ENCODE measurements at places on chromosomes 11 and 22. TPM values are rescaled to one million over a fixed set of nuclear protein-coding genes. Genes with fewer than 3 reads are reported as not detected.

DNA sequence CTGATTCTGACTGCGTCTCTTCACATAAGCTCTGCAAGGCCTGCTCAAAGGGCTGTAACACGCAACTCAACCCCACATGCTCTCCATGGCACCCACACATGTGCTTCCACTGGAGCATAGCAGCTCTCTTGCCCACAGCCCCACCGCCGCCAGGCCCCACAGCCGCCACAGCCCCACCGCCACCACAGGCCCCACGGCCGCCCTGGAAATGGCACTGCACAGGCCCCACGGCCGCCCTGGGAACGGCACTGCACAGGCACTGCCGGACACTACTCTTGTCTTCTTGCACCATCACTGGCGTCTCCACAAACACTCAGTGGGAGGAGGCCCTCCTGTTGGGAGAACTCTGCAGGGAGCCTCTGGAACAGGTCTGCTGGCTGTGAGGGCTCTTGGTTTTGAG is 8.6 kb downstream of the MOB2 start:
- peaks cover 46% of the 10 kb centered on the region for H3K4me1 ChIP-seq
- DNase-seq = no peak
- H3K27ac ChIP-seq = no peak overlapping the region

GRCh38 chr11:71078482-71078881 is 173.9 kb downstream of the SHANK2 start:
- H3K36me3 ChIP-seq = no peaks in the 10 kb centered on the region
- H3K27ac ChIP-seq = no peak overlapping the region
- no peak overlapping the region for H3K4me3 ChIP-seq

DNA sequence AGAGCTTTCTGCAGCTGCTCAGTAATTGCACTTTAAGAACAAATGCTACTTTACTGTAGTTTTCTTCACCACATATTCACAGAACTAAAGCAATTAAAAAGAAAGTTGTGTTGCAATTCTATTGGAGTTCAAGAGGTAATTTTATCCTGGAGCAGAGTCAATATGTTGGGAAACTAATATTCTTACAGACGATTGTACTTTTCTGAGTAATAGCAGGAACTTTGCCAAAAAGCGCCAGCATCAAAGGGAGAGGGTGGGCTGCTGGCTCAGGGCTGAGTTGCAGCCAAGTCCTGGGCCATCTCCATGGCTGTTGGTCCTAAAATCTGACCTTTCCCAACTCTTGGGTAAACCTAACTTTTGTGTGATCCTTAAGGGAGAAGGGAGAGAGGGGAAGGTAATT is 73.6 kb upstream of the MYO18B start:
- H3K4me3 ChIP-seq = no peak overlapping the region
- no peaks in the 10 kb centered on the region for H3K36me3 ChIP-seq
- H3K27ac ChIP-seq = no peak overlapping the region
- no peaks in the 10 kb centered on the region for H3K27me3 ChIP-seq
- H3K4me1 ChIP-seq = no peaks in the 10 kb centered on the region

DNA sequence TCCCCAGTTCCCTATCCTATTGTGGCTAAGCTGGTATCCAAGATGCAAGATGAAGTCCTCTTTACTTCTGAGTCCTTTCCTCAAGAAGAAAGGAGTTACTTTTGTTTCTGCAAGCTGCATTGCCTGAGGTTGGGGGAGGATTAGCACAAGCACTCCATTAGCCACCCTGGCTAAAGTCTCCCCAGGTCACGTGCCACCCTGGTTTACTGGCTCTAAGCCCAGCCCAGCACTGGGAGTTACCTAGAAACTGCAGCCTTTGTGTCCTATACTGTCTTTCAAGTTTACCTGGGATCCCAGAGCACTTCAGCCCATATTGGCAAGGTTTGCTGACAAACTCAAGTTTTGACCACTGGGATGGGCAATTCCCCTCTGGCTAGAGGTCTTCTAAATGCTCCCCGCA is 78.4 kb upstream of the DBX1 start:
- no peaks in the 10 kb centered on the region for H3K36me3 ChIP-seq
- no peaks in the 10 kb centered on the region for H3K4me1 ChIP-seq
- H3K27ac ChIP-seq = no peak overlapping the region

- H3K27ac ChIP-seq = peak overlapping the region; percentile 55
- H3K4me3 ChIP-seq = no peak overlapping the region
- no peaks in the 10 kb centered on the region for H3K36me3 ChIP-seq
- DNase-seq = no peak
Measured at GRCh38 chr22:33811208-33811607, 109.1 kb downstream of the LARGE1 start.

DNA sequence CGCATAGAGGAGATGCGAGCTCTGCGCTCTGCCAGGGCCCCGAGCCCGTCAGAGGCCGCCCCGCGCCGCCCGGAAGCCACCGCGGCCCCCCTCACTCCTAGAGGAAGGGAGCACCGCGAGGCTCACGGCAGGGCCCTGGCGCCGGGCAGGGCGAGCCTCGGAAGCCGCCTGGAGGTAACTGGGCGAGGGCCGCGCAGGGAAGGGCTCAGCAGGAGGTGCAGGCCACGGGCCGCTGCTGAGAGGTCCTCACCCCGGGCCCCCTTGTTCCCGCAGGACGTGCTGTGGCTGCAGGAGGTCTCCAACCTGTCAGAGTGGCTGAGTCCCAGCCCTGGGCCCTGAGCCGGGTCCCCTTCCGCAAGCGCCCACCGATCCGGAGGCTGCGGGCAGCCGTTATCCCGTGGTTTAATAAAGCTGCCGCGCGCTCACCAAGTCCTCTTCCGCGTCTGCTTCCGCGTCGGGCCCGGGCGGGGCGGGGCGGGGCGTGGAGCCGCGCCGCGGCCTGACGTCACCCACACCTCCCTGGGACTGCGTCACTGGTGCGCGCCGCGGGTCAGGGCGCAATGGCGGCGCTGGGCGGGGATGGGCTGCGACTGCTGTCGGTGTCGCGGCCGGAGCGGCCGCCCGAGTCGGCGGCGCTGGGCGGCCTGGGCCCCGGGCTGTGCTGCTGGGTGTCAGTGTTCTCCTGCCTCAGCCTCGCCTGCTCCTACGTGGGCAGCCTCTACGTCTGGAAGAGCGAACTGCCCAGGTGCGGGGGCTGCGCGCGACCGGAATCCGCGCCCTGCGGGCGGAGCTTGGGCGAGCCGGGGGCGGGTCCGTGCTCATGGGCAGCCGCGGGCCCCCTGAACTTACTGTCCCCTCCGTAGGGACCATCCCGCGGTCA is at the start of gene RCE1:
RCE1 (plus strand) TSS at position 546 of the 880 bp plus-strand sequence; CDS start at position 561, 15 bp downstream.
- H3K27me3 ChIP-seq = no peaks in the 10 kb centered on the region
- peaks cover 16% of the 10 kb centered on the region for H3K36me3 ChIP-seq
- peaks cover 28% of the 10 kb centered on the region for H3K4me1 ChIP-seq
- H3K4me3 ChIP-seq = peak within 1 kb of the TSS; percentile 90
- peak; percentile 59 for DNase-seq

DNA sequence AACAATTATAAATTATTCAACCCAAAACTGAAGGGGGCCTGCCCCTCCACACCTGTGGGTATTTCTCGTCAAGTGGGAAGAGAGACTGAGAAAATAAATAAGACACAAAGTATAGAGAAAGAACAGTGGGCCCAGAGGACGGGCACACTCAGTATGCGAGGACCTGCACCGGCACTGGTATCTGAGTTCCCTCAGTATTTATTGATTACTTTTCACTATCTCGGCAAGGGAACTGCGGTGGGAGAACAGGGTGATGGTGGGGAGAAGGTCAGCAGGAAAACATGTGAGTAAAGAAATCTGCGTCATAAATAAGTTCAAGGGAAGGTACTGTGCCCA is 3.2 kb downstream of the C11orf54 start:
- no peak for DNase-seq
- no peaks in the 10 kb centered on the region for H3K27me3 ChIP-seq
- no peaks in the 10 kb centered on the region for H3K36me3 ChIP-seq
- peak overlapping the region; percentile 62 for H3K4me3 ChIP-seq

- H3K4me1 ChIP-seq = peaks cover 37% of the 10 kb centered on the region
- no peaks in the 10 kb centered on the region for H3K27me3 ChIP-seq
- DNase-seq = no peak
- H3K36me3 ChIP-seq = no peaks in the 10 kb centered on the region
- no peak overlapping the region for H3K4me3 ChIP-seq
- H3K27ac ChIP-seq = peak overlapping the region; percentile 72
Measured at GRCh38 chr11:95157824-95158223, 68.2 kb downstream of the ENDOD1 start.

- H3K36me3 ChIP-seq = peaks cover 65% of the 10 kb centered on the region
- DNase-seq = no peak
- H3K27me3 ChIP-seq = no peaks in the 10 kb centered on the region
- H3K27ac ChIP-seq = no peak overlapping the region
- H3K4me3 ChIP-seq = no peak overlapping the region
Measured at GRCh38 chr11:118757876-118758399, 33.0 kb downstream of the DDX6 start.

GRCh38 chr11:109707411-109707810 is 285.4 kb downstream of the C11orf87 start:
- H3K36me3 ChIP-seq = no peaks in the 10 kb centered on the region
- H3K27ac ChIP-seq = no peak overlapping the region
- H3K4me3 ChIP-seq = no peak overlapping the region
- H3K4me1 ChIP-seq = no peaks in the 10 kb centered on the region
- H3K27me3 ChIP-seq = no peaks in the 10 kb centered on the region

DNA sequence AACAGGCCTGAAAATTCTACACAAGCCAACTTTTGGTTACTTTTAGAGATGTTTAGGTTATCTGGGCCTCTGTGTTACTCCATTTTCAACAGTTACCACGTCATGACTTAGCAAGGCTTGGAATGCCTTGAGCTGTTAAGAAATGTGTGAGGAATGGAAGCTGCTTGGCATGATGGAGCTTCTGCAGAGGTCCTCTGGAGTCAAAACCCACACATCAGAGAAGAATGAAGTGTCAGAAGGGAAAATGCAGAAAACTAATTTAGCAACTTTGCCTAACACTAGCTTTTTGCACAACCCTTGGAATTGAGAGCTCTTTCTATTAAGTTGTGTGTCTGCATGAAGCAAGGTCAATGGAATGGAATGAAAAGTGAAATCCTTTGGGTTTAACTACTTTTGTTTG is 27.4 kb downstream of the FAT3 start:
- no peak overlapping the region for H3K4me3 ChIP-seq
- H3K36me3 ChIP-seq = no peaks in the 10 kb centered on the region
- H3K4me1 ChIP-seq = peaks cover 8% of the 10 kb centered on the region

GRCh38 chr11:65773784-65774411 is 6.9 kb downstream of the AP5B1 start:
- no peak for DNase-seq
- H3K4me1 ChIP-seq = peaks cover 3% of the 10 kb centered on the region
- H3K36me3 ChIP-seq = peaks cover 20% of the 10 kb centered on the region
- no peak overlapping the region for H3K4me3 ChIP-seq

DNA sequence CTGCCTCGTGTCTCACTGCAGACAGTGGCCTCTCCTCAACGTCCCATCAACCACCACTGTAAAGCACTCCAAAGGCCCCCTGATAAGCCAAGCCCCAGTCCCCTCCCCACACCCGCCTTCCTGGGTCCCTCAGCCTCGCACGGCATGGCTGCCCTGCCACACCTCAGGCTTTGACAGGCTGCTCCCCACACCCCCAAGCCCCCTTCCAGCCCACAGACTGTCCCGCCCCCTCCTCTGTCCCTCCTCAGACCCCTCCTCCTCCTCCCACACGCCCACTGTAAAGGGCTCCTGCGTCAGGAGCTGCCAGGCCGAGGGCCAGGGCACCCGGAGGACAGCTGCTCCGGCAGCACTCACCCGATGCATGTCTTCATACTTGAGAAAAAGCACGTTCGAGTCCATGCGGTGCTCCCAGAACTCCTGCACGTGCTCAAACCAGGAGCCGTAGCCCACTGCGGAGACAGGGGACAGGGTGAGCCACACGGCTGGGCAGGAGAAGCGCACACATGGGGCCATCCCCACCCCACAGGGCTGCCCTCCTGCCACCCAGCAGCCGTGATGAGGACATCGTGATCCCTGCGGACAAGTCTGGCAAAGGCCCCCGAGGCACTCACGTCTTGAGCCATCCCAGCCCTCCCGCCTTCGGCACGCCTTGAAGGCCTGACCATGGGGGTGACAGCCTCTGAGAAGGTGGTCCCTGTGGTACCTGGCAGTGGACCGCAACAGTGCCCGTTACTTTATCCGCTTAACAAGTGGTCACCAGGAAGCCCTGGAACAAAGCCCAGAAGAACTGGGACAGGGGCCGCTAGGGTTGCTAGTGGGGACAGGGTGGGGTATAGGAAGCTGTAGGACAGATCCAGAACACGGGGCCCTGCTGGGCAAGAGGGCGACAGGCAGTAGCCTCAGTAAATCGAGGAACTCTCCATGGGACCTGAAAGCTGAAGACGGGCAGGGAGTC is 21.5 kb upstream of the EFCAB6 start:
- no peaks in the 10 kb centered on the region for H3K36me3 ChIP-seq
- H3K4me3 ChIP-seq = no peak overlapping the region
- H3K4me1 ChIP-seq = peaks cover 5% of the 10 kb centered on the region
- no peaks in the 10 kb centered on the region for H3K27me3 ChIP-seq
- no peak for DNase-seq

GRCh38 chr11:65471447-65471891 is 27.4 kb upstream of the MALAT1 start:
- H3K4me1 ChIP-seq = peaks cover 33% of the 10 kb centered on the region
- peak overlapping the region; percentile 63 for H3K4me3 ChIP-seq

- H3K27me3 ChIP-seq = no peaks in the 10 kb centered on the region
- H3K36me3 ChIP-seq = no peaks in the 10 kb centered on the region
- no peak for DNase-seq
- H3K27ac ChIP-seq = no peak overlapping the region
- H3K4me1 ChIP-seq = no peaks in the 10 kb centered on the region
Measured at GRCh38 chr11:116661056-116661455, 111.7 kb downstream of the BUD13 start.

DNA sequence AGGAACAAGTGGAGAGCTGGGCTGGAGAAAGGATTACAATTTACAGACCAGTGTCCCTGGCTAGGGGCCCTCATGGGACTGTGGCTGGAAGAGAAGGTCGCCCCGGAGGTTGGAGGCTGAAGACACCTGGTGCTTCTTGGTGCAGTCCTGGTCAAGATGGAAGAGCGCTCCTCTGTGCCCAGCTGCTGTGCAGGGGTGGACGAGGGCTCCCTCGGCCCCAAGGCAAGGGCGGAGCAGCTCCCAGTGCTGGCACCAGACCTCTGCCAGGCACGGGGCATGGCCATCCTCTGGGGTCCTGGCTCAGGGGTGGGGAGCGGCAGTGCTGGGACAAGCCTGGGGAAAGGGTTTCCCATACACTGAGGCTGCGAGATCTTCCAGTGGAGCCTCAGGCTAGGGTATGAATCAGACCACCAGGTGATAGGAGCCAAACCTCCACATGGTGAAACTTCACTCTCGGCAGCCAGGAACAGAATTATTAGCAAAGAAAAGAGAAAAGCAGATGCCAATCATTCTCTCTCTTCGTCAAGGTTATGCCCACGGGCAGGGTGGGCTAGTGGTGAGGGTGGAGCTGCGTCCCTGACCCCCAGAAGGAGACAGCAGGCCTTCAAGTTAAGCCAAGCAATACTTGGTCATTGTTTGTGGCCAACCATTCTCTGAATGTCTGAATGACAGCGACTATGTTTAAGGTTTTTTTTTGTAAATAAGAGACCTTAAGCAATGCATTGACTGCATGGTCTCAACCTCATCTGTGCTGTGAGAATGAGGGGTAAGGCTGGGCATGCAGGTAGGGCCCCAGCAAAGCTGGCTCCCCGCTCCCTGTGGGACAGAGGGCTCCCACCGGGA is 32.1 kb downstream of the PPM1F start:
- no peaks in the 10 kb centered on the region for H3K4me1 ChIP-seq
- H3K27ac ChIP-seq = no peak overlapping the region
- H3K27me3 ChIP-seq = no peaks in the 10 kb centered on the region
- H3K36me3 ChIP-seq = peaks cover 6% of the 10 kb centered on the region
- no peak for DNase-seq

- H3K4me1 ChIP-seq = peaks cover 12% of the 10 kb centered on the region
- no peaks in the 10 kb centered on the region for H3K36me3 ChIP-seq
- no peak overlapping the region for H3K4me3 ChIP-seq
- H3K27me3 ChIP-seq = no peaks in the 10 kb centered on the region
- H3K27ac ChIP-seq = no peak overlapping the region
- DNase-seq = no peak
Measured at GRCh38 chr11:33620423-33621171, 80.0 kb downstream of the C11orf91 start.

Gene PYGM
- 12.2 TPM for total RNA-seq

Gene TMEM109
- total RNA-seq = 158 TPM

Gene OR2AG1
- not detected for total RNA-seq

Gene KRTAP5-9
- not detected for total RNA-seq
